ENCODE measurements at places on chromosomes 16 and 17.

GRCh38 chr16:87291944-87292343 is 25.2 kb downstream of the C16orf95 start:
- DNase-seq: no peak

GRCh38 chr17:77451245-77451893 is 310.6 kb downstream of the SEC14L1 start:
- peak; percentile 91 for DNase-seq

- no peak for DNase-seq
These were observed 54.6 kb upstream of the COX10 start for GRCh38 chr17:14014657-14015056.

- DNase-seq: no peak
These were observed 31.8 kb downstream of the TMEM235 start for GRCh38 chr17:78263063-78263735.

DNA sequence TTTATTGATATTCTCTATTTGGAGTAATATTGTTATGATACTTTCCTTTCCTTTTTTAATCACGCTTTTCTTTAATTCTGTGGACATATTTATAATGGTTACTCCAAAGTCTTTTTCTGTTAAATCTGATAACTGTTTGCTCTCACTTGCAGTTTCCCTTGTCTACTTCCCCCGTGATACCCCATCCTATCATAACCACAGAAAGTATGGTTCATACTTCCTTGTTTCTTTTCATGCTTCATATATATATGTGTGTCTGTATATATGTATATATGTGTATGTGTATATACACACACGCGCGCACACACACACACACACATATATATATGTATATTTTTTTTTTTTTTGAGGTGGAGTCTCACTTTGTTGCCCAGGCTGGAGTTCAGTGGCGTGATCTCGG is 23.5 kb downstream of the SPECC1 start:
- DNase-seq: no peak

DNA sequence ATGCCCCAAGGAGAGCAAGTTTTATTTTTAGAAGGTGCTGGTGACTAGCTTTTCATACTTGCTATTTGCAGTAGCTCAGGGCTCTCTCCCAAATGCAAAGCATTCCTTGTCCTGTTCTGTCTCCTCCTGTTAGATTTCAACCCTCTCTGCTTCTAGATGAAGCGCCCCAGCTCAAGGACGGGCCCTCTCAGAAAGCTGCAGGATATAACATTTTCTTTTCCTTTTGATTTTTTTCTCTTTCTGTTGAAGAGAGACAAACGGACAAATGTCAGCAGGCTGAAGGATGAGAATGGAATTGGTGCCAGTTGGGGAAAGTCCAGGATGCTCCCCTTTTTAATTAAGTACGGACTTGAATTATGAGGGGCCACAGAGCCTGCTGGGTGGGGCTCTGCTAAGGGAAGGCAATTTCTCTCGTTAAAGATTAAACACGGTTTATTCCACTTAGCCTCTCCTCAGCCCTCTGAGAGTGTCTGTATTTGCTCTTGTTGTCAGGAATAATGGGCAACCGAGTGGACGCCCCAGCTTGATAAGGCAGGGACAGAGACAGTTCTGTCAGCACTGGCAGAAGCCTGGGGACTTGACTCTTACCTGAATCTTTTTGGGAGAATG is 6.2 kb upstream of the ETV4 start:
- no peak for DNase-seq

GRCh38 chr17:43597624-43598356 is 51.6 kb upstream of the ETV4 start:
- DNase-seq: no peak

GRCh38 chr16:66587881-66588600 is 8.8 kb downstream of the CMTM2 start:
- DNase-seq: no peak

- DNase-seq: no peak
These were observed 6.0 kb downstream of the TTC19 start for GRCh38 chr17:16005636-16006035.

GRCh38 chr17:7014995-7015958 is 2.9 kb downstream of the RNASEK start:
- DNase-seq: peak; percentile 49

- no peak for DNase-seq
These were observed 94.9 kb downstream of the RBFOX3 start for GRCh38 chr17:79515646-79516571.

- no peak for DNase-seq
These were observed 20.8 kb downstream of the GGA3 start for GRCh38 chr17:75240394-75241142.

DNA sequence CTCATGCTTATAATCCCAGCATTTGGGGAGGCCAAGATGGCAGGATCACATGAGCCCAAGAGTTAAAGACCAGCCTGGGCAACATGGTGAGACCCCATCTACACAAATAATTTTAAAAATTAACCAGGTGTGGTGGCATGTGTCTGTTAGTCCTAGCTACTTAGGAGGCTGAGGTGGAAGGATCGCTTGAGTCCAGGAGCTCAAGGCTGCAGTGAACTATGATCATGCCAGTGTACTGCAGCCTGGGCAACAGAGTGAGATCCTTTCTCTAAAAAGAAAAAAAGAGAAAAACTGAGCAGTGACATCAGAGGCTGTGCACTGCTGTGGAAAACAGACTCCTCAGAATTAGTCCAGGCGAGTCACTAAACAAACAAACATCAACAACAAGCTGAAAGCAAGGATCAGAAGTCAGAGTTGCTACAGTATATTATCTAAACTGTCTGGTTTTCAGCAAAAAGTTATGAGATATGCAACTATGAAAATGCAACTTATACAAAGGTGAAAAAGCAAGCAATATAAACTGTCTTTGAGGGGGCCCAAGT is 39.3 kb downstream of the CBFB start:
- DNase-seq: no peak

DNA sequence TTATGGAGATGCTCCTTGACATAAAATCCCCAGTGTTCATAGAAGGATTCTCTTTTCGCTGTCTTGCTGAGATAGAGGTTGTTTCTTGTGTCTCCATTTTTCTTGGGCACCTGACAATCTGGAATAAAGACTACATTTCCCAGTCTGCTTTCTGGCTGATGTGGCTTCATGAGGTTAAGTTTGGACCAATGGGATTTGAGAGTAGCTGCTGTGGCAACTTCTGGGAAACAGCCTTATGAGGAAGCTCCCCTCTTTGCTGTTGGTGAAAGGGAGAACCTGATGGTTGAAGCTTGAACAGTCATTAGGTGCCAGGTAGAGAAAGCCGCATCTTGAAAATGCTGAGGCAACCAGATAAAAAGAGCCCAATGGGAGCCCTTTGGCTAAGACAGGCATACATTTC is 24.4 kb downstream of the HS3ST4 start:
- no peak for DNase-seq

DNA sequence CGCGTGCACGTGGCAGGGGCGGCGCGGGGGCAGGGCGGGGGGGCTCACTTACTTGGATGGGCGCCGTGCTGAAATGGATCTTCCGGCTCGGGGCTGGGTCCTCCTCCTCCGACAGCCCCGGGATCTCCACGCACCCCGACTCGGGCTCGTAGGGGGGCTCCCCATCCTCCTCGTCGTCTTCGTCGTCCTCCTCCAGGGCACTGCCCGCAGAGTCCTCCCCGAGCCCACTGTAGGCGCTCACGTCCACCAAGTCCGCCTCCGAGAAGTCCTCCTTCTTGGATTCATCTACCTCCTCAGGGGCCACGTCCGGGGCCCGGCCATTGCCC is 1.4 kb downstream of the PPP1R9B start:
- no peak for DNase-seq

GRCh38 chr17:82295472-82295814 is 21.9 kb upstream of the CSNK1D start:
- no peak for DNase-seq

DNA sequence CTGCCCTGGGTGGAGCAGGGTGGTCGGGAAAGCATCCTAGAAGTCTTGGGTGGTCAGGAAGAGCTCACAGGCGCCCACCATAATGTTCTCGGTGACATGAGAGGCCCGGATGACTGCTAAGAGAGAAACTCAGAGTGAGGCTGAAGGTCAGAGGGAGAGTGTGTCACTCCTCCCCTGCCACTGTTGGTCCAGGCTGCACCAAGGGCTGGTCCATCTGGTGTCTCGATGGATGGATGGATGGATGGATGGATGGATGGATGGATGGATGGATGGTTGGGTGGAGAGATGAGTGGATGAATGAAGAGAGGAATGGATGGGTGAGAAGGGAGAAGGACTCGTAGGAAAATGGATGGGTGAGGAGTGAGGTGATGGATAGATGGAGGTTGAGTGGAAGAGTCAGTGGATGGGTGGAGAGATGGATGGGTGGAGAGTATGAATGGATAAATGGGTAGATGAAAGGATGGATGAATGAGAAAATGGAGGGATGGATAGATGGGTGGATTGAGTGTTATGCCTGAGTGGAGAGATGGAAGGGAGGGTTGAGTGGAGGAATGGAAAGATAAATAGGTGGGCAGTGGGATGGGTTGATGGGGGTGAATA is 43.0 kb downstream of the BEAN1 start:
- no peak for DNase-seq

DNA sequence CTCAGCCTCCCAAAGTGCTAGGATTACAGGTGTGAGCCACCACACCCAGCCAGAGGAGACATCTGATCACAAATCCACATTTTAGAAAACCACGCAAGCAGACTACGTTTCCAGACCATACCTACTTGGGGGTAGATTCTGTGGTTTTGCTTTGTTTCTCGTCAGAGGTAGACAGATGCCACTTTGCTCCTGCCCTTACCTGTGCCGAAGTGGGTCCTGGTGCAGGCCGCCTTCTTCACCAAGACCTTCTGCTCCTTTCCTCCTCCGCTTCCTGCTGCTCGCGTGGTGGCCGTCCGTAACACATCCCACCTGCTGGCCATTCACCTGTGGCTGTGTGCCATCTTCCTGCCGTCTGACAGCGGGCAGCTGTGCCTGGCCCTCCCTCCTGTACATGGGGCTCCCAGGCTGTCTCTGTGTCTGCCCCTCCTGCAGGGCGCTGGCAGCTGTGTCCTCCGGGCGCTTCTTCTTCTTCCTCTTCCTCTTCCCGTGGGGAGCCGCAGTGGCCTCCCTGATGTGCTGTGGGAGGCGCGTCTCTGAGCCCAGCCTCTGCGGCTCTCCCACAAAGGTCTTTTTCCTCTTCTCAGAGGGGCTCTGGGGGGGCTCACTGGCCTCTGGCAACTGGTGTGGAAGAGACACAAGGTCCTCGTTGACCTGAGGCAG is 21.2 kb upstream of the CYTH1 start:
- no peak for DNase-seq

- DNase-seq: no peak
These were observed 158.3 kb upstream of the ZFHX3 start for GRCh38 chr16:73206151-73206707.

DNA sequence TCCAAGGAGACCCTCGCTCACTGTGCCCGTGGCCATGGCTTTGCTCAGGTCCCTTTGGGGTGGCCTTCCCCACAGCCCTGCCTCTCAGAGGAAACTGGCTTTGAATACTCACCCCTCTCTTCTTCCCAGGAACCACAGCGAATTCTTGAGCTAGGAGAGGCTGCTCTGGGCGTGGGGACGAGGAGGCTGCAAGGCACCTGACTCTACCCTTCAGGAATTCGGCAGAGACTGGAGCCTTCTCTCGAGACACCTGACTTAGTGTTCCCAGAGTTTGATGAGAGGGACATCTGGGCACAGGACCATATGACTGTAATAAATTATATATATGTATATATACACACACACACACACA is 6.2 kb downstream of the LLGL2 start:
- no peak for DNase-seq

GRCh38 chr16:85174871-85175723 is 62.8 kb upstream of the CIBAR2 start:
- no peak for DNase-seq

DNA sequence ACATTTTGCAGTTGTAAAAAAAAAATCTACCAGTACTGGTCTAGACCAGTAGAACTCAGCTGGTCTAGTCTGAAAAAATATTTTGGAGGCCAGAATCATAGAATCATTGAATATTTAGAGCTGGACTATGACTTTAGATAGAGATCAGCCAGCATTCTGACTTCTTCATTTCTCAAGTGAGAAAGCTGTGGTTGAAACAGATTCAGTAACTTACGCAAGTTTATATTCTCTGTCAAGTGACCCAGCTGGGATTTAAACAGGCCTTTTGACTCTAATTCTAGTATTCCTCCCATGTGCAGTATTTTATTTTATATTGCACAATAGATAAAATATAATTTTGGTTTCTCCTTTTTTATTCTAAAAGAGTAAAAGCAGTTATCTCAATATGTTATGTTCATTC is 4.9 kb downstream of the TNRC6A start:
- DNase-seq: no peak

GRCh38 chr17:80124351-80124981 is 22.5 kb downstream of the EIF4A3 start:
- DNase-seq: no peak

DNA sequence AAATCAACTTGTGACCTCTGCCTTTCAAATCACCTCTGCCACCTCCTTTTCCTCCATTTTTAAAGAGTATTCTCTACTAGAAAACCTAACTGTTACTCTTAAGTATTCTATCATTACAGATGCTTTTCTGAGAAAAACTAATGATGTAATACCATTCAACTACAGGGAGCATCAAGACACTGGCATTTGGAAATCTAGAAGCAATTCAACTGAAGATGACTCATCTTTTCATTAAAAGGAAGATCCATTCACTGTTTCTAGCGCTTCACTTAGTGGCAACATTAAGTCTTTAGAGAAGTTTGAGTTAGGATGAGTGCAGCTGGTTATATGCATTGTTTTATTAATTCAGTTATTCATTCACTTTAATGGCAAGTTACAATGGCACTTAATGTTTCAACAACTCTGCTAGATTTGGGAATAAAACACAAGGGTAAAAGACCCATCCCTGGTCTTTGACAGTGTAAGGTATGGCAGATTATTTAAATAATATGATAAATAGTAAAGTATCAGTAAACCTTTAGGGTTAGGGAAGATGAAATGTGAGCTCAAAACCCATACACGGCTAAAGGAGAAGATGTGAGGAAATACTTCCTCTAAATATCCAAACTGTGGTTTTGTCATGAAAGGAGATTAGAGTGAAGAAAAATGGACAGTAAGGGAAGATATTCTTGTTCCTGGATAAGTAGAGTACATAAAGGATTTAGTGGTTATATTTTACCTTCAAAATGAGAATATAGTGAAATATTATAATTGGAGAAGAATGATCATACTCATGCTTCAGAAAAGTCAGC is 61.7 kb downstream of the KCNJ2 start:
- no peak for DNase-seq

- DNase-seq: no peak
These were observed 45.1 kb upstream of the TAOK1 start for GRCh38 chr17:29345066-29345465.

Data from midbrain (tissue), 1 donor.